ENCODE measurements at places on chromosomes 12 and 14. TPM values are rescaled to one million over a fixed set of nuclear protein-coding genes. Genes with fewer than 3 reads are reported as not detected.
A peak's percentile ranks its signal among the peaks of the same experiment; 100 is the strongest.

DNA sequence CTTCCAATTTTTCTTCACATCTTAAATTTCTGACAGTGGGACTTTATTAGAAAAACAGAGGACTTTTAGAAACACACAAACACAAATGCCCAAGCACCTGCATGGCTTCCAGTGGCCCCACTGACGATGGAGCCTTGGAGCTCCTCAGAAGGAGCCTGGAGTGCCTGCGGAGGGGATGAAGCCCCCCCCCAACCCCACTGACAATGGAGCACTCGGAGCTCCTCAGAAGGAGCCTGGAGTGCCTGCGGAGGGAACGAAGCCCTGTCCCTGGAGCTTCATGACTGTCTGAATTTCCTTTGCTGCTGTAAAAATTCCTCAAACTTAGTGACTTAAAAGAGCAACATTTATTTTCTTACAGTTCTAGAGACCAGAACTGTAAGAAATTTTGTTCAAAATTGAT is 80.1 kb upstream of the VRK1 start:
- no peak for DNase-seq

DNA sequence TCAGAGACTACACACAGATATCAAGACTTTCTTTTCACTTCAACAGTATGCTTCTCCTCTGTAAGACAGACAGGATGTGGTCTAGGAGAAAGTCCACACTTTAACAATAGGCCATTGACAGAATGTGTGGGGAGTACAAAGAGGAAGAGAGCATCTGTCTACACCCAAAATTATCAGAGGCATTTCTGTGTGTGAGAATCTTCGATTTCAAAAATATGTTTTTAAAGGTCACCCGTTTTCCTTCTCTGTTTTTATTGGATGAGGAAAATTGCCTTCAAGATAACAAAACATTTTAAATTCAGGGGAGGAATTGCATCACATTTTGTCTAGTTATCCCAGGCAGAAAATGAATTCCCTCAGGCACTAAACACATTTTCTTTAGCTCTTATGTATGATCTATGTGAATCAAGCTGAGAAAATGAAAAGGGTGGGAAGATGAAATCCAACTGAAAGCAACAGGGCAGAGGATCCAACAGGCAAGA is 16.4 kb downstream of the NAV3 start:
- DNase-seq: peak; percentile 57

DNA sequence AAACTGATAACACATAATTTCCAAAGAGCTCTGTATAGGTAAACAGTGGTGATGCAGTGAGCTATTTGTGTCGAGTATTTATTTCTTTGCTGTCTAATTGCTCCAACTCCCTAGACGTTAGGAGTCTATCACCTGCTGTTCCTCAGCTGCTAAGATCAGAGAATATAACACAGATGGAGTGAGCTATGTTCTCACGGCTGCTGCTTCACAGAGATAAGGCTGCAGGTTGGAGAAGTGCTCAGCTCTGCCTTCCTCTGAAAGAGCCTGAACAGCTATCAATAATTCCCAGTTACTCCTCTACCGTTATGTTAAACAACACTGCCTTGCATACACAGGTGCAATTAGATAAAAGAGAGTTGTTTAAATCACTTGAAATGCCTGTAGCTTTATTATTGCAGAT is 103.2 kb upstream of the MDGA2 start:
- no peak for DNase-seq

- no peak for DNase-seq
Observed at GRCh38 chr12:112261559-112261958, 120.7 kb downstream of the HECTD4 start.

GRCh38 chr14:59481407-59481806 is 2.8 kb downstream of the L3HYPDH start:
- no peak for DNase-seq

The TROAP gene
- total RNA-seq: 45.5 TPM

DNA sequence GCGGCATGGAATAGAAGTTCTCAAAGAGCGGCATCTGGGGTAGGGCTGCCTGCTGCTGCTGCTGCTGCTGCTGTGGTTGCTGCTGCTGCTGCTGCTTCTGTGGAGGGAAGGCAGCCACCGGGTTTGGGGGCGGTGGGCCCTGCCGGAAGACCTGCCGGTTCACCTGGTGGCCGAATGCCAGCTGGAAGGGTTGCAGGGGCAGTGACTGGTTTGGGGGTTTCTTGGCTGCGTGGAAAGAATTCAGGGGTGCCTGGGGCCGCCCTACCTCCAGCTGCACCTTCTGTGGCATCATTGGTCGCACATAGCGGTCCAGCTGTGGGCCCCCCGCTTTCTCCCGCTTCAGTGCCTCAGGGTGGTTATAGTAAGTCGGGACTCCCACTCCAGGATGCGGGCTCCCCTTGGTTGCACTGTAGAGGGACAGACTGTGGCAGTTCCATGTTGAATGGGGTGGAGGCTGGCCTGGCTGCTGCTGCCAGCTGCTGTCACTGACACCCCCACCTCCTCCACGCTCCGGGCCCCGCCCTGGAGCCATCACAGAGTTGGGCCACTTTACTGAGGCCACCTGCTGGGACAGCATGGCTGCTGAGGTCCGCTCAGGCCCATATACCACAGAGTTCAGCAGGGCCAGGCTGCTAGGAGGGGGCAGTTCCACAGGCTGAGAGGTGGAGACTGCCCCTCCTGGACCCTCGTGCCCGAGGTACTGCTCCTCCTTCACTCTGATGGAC is 25.2 kb upstream of the PNMA1 start:
- DNase-seq: no peak

DNA sequence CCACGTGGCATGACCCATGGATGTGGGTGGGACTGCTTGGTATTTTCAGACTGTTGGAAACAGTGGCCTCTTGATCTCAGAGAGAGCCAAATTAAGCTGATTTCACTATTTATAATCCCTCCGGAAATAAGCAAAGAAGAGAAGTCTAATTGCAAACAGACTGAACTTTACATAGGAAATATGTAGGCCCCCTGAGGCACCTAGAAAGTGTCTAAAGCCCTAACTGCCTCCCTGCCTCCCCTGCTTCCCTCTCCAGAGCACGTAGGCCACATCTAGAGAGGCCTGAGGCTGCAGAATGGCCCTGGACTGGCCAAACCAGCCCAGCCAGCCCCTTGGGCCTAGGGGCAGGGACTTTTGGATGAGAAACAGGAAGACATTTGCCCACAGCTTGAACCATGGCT is 123.8 kb downstream of the ZFP36L1 start:
- DNase-seq: no peak

- no peak for DNase-seq
Observed at GRCh38 chr12:104411826-104412641, 44.7 kb upstream of the CHST11 start.

GRCh38 chr12:9792185-9792900 is 31.6 kb upstream of the CD69 start:
- DNase-seq: no peak

The ANKRD13A gene
- 101 TPM for total RNA-seq

The GLT8D2 gene
- 4.0 TPM for total RNA-seq
